ENCODE measurements at places on chromosomes 5 and 9.

- DNase-seq = no peak
These were observed 24.2 kb upstream of the ANKRD33B start for GRCh38 chr5:10539687-10539998.

GRCh38 chr9:21252721-21253547, 13.1 kb upstream of the IFNA14 start:
- no peak for DNase-seq

DNA sequence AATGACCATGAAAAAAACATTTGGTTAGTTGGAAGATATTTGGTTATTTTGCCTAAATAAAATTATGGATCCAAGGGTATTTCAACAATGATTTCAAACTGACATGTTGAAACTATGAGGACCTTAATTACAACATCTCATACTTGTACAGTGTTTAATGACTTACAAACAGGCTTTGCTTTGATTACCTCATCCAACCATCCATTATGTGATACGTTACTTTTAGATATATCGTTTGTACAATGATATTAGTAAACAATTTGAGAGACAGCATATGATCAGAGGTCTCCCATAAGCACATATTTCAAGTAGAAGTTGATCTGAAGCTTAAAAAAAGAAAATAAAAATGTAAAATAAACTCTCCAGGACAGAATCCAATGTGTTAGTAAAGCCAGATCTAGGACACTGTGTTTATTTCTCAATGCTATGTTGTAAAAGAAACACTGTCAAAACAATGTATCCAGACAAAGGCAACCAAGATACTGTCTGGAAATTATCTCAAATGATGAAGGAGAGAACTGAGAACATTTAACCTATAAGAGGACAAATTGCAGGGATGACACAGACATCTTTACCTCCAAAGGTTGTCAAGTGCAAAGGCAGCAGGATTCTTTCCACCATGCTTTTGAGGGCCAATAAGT, 116.0 kb upstream of the TARS1 start:
- no peak for DNase-seq

GRCh38 chr9:5592904-5593303, 36.0 kb upstream of the RIC1 start:
- no peak for DNase-seq

GRCh38 chr5:131998431-131999040, 12.9 kb downstream of the ACSL6 start:
- no peak for DNase-seq

- no peak for DNase-seq
These were observed 3.4 kb downstream of the FREM1 start for GRCh38 chr9:14906644-14907359.

- no peak for DNase-seq
These were observed 362.4 kb upstream of the RIOK2 start for GRCh38 chr5:97545446-97545845.

- no peak for DNase-seq
These were observed 212.8 kb upstream of the IRX1 start for GRCh38 chr5:3382782-3383181.
